Stimulated activated CD8-positive, alpha-beta memory T cell treated with anti-CD3 and anti-CD28 coated beads, Interleukin-4, amount 100 ng/mL, for 4 hours (primary cell): ENCODE measurements at places on chromosomes 16 and 17.

DNA sequence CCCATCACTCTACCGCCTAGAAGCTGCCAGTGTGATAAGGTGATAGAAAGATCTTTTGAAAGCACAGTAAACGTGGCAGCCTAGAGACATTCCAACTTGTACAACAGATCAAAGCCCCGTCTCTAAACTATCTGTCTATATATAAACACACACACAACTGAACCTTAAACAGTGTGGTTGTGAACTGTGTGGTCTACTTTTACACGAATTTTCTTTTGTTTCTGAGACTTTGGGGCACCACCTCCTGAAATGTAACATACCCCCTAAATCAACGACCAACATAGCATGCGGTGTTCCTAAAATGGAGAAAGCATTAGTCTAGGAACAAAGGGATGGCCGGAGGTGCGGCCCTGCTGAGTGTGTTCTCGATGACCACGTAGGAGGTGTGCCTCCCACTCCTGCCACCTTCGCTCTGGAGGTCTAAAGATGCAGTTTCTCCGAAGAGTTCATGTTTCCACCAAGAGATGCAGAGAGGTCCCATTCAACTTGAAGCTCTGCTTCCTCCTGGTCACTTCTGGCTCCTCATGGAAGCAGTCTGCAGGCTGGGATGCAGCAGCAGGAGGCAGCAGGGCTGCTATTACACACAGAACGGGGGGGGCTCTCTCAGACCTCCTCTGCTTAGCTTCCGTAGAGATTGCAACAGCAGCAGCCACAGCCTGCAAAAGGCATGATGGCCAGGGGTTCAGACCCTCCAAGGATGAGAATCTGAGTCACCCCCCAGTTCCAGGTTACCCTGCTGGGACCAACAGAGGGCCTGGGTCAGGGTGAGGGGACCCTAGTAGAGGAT, 22.6 kb upstream of the USP10 start:
- no peak for DNase-seq

- no peak for DNase-seq
Observed at GRCh38 chr16:825341-826061, 25.0 kb upstream of the GNG13 start.

DNA sequence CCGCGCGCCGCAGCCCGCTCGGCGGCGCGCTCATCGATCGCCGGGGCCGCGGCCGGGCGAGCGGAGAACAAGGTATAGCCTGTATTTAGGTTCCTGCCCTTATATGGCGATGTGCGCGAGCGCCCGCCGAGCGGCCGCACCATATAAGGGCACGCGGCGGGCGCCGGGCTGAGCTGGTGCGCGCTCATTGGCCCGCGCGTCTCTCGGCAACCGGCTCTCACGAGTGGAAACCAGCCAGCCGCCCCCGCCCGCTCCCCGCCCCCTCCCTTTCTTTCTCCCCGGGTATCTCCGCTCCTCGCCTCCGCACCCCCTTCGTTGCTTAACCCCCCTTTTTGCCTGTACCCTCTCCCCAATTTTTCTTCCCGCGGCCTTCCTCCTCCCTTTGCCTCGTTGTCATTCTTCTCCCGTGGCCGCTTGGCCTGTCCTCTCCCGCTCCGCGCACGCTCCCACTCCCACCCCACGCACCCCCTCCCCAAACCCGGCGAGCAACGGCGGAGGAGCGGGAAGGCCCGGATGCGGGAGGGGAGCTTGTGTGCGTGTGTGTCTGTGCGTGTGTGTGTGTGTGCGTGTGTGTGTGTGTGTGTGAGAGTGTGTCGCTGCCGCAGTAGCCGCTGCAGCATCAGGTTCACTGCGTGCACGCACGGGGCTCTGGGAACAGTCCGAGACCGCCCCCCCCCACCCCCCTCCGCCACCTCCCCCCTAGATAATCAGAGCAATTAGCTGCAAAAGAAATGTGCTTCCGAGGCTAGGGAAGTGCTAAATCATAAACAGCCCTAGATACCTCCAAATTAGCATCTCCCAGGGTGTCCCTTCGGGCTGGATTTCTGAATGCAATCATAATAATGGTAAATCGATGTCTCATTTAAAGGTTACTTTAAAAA, 13.5 kb upstream of the CBX8 start:
- peak; percentile 78 for DNase-seq

DNA sequence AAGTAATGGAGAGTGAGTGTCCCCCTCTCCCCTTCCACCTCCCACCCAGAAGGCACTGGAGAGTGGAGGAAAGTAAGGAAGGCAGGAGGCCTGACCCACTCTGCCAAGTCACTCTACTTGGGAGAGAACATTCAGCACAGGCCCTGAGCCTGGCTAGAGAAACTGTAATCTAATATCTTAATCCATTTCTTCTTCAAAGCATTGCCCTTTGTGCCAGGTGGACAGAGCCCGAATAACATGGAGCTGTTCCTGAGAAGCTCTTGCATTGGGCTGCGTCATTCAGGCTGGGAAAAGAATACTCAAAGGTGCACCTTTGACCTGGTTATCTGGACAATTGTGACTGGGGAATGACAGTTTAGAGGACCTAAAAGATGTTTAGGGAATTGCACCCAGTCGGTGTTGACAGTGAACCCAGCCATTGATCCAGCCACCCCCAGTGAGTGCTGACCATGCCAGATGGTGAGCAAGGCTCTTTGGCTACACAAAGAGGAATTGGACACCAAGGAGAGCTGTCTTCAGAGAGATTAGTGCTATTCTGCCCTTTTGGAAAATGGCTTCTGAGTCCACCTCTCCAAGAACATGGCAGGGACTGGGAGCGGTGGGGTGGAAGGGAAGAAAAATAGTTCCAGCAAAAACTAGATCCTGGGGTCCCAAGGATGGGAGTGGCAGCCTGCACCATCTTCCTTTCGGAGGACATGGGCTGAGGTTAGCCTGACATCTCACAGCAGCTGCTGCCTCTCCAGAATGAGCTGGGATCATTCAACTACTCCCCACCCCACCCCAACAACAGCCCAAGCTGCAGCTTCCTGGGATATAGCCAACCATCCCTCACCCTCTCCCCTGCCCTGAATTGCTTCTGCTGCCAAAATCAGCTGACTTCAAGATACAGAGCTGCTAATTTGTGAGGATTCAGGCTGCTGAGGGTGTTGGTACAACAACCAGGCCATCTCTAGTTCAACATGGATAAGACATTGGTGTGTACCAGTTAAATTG, 11.6 kb upstream of the NOG start:
- DNase-seq = no peak

DNA sequence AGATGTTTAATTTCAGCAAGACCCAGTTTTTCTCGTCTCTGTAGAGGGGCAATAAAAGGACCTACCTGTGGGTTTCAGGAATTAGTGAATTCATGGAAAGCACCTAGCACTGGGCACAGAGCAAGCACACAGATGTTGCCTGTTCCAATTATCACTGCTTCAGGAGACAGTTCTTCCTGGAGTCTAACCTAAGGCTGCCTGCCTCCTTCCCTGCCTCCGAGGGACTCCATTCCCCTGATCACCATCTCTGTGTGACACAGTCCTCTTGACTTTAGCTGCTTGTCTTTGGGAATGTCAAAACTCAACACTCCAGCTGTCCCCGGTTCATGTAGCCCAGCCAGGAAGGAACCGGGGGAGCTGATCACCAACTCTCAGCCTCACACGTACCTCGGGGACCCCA, 474.9 kb downstream of the SLC39A11 start:
- DNase-seq = no peak

DNA sequence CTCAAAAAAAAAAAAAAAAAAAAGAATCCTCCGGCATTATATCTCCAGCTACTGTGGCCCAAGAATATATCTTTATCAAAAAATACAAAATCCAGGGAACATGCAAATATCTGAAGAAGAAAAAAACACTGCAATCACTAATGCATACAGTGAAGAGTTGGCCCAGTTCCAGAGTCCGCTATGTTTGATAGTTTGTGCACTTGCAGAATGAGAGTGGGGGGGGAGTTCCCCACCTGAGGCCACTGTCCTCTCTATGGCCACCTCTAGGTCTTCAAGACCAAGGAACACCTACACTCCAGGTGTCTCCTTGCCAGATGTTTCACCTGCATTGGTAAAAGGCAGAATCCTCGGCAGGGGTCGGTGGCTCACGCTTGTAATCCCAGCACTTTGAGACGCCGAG, 4.0 kb downstream of the ZNF785 start:
- no peak for DNase-seq

GRCh38 chr17:63699638-63700527, at the start of gene LIMD2:
LIMD2 (minus strand) TSS chr17:63700125; CDS start chr17:63699298, 827 bp downstream.
- peak; percentile 84 for DNase-seq

DNA sequence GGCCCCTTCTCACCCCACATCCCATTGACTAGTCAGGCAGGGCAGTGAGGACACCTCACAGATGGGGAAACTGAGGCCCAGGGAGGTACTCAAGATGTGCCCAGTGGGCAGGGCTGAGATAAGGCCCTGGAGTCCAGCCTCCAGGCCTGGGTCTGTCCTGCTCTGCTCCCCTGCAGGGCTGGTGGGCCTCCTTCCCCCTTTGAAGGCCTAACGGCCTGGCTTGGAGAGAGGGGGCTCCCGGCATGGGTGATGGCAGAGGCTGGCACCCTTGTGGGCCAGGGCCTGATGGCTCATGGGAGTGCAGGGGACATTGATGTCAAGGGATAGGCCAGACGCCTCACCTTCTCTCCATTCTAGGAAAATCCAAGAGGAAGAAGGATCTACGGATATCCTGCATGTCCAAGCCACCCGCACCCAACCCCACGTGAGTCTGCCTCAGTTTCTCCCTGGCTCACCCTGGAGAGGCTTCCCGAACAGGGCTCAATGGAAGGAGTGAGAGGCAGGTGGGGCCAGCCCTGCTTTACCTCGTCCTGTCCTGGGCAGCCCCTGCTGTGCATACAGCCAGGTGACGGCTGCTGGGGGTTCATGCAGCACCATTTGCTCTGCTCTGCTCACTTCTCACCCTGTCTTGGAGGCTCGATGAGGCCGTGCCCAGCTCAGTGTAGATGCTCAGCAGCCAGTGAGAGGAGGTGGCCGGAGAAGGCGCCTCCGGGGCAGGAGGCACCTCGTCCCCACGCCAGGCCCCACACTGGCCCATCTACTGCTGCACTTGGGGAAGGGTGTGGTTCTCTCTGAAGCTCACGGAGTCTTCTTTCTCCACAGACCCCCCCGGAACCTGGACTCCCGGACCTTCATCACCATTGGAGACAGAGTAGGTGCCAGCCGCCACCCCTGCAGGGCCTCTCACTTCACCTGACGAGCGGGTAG, 13.8 kb downstream of the MAP2K3 start:
- no peak for DNase-seq

- DNase-seq = no peak
Observed at GRCh38 chr16:6146874-6147425, 1049.4 kb upstream of the EEF2KMT start.

- DNase-seq = no peak
Observed at GRCh38 chr17:42329025-42329976, 41.0 kb downstream of the STAT5A start.

- DNase-seq = no peak
Observed at GRCh38 chr17:45345554-45346215, 28.9 kb upstream of the MAP3K14 start.

GRCh38 chr17:19016297-19016696, 11.7 kb upstream of the FAM83G start:
- no peak for DNase-seq

- no peak for DNase-seq
Observed at GRCh38 chr16:65323655-65324237, 201.9 kb upstream of the CDH11 start.

DNA sequence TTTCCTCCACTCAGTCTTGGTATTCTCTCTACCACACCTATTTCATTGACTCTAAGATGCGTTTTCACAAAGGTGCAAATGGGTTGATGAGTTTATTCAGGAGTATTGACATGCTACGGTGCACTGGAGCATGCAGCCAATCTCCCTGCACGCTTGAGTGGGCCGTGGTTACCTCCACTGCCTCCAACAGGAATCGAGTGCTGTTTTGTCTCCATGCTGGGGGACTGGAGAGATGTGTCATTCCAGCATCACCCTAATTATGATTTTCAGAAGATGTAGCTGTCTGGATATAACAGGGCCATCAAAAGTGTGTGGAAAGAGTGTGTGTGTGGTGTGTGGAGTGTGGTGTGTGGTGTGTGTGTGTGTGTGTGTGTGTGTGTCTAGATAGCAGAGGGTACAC, 351.6 kb upstream of the ZFHX3 start:
- DNase-seq = no peak

GRCh38 chr17:39547713-39548478, 59.8 kb downstream of the NEUROD2 start:
- DNase-seq = peak; percentile 41

DNA sequence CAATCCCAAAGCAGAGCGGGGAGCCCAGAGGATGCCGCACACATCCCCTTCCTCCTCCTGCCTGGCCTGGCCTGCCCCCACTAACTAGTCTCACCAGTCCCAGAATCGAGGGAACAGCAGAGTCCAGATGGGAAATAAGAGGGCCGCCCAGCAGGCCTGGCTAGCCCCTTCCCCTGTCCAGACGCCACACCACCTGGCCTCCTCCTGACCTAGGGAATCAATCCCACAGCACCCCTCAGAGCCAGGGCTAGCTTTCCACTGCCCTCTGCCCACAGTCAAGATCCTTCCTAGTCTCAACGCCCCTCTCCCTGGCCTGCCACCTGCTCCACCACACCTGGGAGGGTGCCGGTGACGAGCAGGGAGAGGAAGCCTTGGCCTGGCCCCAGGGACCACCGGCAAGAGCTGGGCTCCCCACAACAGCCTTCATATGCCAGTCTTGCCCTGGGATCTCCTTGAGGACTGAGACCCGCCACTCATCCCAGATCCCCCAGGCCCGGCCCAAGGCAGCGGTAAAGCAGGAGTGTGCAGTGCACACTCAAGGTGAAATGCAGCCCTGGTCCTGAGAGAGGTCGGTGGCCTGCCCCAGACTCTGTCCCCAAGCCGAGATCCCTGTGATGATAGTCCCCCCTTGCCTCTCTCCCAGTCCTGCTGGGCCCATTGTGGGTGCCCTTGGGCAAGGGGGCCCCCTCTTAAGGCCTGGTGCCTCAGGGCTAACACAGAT, 27.9 kb downstream of the KATNB1 start:
- no peak for DNase-seq

DNA sequence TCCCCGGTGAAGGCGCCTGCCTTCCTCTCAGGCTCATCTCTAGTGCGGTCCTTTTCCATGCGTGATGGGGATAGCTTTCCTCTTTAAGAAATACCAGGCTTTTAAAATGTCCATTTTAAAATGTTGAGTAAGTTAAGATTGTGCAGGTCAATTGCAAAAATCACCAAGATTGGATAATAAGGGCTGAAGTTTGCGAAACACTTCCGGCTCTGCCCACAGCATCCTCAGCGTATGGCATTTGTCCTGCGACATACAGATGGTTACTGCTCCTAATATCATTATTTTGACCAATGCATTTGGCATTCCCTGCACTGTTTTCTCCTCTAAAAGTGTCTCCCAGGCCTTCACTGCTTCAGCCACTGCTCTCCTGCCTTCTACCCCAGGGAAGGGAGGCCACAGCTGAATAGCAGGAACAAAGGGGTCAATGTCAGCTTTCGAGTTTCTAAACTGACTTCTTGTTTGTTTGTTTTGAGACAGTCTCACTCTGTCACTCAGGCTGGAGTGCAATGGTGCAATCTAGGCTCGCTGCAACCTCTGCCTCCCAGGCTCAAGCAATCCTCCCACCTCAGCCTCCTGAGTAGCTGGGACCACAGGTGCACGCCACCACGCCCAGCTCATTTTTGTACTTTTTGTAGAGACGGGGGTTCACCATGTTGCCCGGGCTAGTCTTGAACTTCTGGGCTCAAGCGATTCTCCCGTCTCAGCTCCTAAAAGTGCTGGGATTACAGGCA, 91.9 kb downstream of the CRISPLD2 start:
- no peak for DNase-seq
